Tibial nerve (tissue), 4 donors: ENCODE measurements at places on chromosomes 16 and 17.

GRCh38 chr17:29007456-29007855 is 1.6 kb upstream of the SEZ6 start:
- no peak for DNase-seq

GRCh38 chr16:12575288-12575687 is 228.4 kb downstream of the CPPED1 start:
- no peak for DNase-seq

- no peak for DNase-seq
Observed at GRCh38 chr16:525123-525519, 2.4 kb upstream of the CAPN15 start.

GRCh38 chr17:69103557-69104233 is 38.0 kb downstream of the ABCA6 start:
- DNase-seq, result no peak

- no peak for DNase-seq
Observed at GRCh38 chr17:79832218-79833109, 6.8 kb downstream of the CBX4 start.

DNA sequence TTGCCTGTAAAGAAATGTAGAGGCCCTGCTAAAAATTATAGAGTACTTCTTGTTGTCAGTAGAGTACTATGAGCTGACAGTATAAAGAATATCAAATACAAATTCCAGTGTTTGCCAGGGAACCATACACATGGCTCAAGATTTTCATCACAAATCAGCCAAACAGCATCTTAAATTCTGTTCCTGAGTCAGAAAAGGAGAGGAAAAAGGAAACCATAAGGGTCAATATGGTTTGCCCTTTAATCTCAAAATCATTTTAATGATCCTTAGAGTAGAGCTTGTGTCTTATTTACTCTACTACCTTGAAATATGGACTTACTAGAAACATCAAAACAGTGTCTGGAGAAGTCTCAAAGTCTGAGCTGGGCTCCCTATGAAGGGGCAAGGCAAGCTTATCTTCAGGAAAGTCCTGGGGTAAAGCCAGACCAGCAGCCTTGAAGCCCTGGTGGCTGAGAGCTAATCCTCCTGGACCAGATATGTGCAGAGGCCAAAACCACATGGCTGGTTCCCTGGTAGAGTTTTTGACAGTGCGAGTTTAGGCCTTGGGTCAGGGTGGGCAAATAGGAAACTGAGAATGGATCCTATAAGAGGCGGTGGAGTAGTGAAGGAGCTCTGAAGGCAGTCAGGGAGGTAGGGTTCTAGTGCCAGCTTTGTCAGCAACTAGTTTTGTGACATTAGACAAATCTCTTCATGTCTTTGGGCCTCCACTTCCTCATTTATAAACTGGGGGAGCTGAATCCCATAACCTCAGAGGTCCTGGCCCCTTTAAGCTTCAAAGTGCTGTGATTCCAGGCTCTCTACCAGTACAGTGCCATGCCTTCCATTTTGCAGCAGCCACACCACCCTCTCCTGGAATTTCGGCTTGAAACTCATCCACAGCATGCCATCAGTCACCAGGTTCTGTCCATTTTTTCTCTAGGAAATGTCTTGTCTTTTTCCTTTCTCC is 38.9 kb downstream of the MRTFB start:
- DNase-seq, result no peak

DNA sequence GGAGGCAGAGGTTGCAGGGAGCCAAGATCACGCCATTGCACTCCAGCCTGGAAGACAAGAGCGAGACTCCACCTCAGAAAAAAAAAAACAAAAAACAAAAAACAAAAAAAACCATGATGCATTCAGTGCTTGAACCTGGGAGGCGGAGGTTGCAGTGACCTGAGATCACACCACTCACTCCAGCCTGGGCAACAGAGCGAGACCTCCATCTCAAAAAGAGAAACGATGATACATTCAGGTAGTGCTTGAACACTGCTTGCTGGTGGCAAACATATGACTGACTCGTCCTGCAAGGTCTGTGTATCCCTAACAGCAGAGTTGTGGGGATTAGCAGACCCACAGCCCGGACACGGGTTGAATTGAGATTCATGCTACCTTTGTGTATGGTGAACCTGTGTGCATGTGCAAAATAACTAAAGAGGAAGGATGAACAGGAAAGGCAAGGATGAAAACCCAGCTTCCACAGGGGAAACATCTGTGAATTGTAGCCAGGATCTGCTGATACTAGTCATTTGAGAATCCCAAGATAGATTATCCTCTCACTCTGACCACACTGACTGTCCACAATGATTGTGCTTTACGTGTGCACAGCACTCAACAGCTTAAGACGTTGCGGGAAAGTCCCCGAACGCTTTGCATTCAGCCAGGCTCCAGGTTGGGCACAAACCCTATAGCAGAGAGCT is 52.4 kb upstream of the MRPS23 start:
- no peak for DNase-seq

GRCh38 chr17:82376042-82376730 is 4.6 kb downstream of the UTS2R start:
- DNase-seq, result no peak

DNA sequence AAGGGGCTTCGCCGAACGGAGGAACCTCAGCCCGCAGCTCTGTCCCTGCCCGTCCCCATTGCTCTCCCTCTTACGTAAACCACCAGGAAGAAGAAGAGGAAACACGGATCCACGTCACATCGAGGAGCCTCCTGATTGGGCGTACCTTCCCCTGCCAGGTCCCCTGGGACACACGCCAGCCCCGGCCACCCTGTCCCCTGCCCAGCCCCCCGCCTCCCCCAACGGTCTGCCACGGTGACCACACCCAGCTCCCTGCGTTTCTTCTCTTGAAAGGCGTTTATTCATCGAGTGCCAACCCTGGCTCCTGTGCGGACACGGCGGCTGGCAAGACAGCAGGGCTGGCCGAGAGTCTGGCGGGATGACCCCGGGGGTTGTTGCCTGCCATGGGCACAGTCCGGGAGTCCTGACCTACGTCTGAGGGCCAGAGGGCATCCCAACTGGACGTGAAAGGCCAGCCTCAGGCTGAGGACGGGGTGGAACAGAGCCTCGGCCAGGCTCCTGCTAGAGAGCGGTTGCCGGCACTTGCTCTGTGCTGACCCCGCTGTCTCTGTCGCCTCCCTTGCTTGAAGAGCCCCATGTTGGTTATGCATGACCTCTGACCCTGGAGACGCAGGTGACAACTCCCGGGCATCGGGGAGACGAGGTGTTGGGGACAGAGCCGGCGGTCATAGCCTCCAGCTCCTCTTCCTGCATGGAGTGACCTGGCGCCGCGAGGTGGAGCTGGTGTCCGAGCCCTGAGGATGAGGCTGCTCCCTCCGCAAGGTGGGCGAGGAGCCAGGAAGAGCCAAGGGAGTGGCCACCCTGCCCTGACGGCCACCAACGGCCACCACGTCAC is 40.5 kb upstream of the ACSF3 start:
- DNase-seq, result no peak

GRCh38 chr17:77405867-77406732 is 265.3 kb downstream of the SEC14L1 start:
- no peak for DNase-seq

DNA sequence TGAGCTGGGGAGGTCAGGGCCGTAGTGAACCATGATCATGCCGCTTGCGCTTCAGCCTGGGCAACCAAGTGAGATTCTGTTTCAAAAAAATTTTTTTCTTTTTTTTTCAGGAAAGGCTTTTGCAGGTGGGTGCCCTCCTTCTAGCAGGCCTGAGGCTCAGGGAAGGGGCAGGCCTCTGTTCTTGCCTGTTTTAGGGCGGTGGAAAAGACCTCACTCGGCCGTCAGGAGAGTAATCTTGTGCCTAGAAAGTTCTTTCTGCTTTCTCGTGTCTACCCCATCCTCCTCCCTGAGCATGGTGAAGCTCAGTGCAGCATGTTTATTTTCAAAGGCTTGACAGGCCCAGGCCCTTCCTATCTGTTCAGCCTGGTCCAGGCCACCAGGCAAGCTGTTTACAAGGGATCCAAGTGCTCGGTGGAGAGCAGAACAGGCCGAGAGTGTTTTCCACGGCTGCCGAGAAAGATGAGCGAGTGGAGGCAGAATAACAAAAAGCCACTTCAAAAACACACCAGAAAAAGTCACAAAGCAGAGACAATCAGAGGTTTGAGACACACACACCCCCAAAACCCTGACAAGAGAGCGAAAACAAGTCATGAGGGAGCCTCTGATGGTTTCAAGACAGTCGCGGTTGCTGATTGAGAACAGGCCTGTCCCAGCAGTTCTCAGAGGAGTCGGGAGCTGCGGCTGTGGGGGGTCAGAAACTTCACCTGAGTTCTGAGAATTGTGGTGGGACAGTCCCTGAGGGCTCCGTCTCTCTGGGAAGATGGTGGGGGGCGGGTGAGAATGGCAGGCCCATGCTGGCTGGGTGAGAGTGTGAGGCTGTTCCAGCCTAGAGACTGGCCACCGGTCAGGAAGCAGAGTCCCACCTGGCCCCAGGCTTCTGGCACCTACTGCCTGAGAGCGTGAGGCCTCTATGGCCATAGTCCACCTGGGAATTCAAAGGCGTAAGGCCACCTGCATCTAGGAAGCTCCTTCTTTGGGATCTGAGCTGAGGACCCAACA is 37.5 kb upstream of the CCR7 start:
- no peak for DNase-seq

DNA sequence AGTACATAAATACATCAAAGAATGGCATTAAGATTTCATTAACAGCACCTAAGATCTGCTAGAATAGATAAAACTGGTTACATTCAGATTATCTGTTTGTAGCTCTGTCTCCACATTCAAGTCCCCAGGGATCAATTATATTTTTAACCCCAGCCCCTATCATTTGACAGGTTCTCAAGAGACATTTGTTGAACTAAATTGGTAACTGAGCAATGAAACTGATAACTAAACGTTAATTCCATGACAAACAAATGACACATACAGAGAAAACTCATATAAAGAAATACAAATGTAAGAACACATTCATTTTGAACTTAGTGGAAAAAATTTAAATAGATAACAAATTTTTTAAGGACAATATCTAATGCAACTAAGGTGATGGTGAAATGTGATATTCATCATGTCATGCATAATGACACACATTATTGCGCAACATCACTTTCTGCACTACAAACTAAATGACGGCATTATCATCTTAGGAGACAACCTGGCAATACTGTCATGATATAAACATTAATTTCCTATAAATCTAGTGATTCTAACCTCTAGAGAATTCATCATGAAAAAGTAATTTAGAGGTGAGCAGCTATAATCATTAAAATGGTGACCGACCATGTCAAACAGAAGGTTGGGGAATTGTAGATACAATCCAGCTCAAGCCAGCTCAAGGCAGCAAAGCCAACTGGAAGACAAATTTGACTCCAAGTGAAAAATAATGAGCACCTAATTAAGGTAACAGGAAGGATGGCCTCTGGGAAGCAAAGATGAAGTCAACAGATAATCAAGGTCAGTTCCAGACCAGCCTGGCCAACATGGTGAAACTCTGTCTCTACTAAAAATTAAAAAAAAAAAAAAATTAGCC is 9.5 kb downstream of the ARHGAP17 start:
- DNase-seq, result no peak

DNA sequence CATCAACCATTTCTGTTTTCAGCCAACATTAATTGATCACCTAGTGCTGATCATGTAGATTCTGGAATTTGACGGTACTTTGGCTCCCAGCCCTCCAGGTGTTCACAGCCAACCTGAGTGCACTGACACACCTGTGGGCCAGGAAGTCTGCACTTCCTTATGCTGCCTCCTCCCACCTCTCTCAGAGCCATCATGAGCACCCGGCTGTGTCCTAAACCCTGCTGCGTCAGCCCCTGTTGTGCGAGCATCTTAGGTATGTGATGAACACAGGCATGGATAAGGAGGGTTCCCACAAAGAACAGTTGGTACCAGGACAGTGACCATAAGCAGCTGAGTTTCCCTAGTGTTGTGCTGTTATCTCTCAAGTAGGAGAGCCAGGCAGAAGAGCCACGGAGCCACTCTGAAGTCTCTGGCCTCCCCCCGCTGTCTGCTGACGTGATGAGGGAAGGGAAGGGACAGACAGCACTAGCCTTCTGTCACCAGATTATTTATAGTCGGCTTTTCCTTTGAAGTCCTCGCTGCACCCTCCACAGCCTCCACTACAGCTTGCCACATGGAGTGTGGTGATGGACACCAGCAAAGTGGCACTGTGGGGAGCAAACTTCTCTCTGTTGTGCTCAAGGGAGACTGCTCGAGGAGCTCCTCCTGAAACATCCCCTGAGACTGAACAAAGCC is 162.8 kb upstream of the ANKFN1 start:
- no peak for DNase-seq

- no peak for DNase-seq
Observed at GRCh38 chr16:88503771-88504488, 50.9 kb downstream of the ZFPM1 start.

DNA sequence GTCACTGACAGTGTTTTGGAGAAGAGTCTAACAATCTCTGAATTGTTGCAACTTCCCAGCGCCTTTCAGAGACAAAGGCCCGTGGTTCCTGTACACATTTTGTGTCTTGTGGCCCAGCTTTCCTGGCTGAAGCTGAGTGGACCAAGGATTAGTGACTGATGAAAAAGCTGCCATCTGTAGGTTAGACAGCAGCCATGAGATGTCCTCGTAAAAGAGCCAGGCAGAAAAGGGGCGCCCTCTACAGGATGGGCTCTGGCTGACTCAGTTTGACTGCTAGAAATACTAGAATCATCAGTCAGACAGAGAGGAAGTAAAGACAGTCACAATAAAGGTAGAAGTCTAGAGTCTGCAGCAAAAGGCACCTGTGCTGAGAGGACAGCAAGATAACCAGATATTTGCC is 26.5 kb upstream of the NF1 start:
- DNase-seq, result peak; percentile 46

DNA sequence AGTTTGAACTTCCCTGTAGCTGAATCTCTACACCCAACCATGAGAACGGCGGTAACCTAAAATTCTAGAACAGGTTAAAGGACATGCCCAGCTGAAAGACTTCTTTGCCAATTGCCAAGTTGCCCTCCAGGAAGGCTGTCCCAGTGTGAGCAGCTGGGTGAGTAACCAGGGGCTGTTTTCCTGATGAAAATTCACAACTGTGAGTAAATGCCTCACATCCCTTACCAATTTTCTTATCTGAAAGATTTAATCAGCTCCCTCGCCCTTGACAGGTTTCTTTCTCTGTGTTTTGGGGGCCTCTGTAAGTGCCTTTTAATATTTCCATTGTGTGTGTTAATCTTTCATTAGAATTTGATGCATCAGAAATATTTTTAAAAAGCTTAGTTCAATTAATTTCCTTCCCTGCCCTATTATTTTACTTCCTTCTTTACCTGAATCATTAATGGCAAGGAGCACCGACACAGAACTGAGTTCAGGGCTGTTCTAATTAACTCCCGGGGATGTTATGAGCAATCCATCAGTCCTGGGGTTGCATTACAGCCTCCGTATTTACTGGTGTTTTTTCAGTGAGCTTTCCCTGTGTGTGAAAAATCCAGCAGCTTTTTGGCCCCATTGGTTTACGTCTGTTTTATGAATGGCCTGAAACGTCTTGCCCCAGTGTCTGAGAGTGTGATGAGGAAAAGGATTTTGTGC is 152.9 kb downstream of the CLEC16A start:
- no peak for DNase-seq

DNA sequence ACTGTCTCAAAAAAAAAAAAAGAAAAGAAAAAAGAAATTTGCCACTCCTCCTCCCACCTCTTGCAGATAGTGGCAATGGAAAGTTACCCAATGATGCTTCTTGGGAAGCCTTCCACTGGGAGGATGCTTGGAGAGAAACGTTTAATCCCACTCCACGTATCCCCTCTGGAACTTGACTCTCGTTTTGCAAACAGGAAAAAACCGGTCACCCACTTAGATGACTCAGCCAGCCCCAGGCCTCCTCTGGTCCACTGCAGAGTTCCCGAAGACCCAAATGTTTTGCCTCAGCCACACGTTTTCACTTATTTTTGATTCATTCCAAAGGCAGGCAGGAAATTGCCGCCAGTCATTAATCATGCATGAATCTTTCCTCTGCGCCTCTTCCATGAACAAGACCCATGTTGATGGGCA is 9.3 kb upstream of the TNFRSF17 start:
- no peak for DNase-seq
